IMR-90 (cell line): ENCODE measurements at places on chromosomes 1 and 21.

DNA sequence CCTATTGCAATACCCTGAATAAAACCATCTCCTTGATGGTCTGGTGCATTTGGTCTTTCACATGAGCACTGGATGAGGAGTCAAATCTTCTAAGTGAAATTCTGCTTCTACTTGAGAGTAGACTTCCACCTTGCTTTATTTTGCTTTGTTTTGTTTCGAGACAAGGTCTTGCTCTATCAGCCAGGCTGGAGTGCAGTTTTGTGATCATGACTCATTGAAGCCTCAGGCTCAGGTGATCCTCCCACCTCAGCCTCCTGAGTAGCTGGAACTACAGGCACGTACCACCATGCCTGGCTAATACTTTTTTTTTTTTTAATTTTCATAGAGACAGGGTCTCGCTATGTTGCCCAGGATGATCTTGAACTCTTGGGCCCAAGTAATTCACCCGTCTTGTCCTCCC is 65.8 kb upstream of the F3 start:
- no peak for DNase-seq
- H3K4me3 ChIP-seq: no peak overlapping the region
- no peaks in the 10 kb centered on the region for H3K27me3 ChIP-seq
- H3K4me1 ChIP-seq: peaks cover 23% of the 10 kb centered on the region
- H3K36me3 ChIP-seq: no peaks in the 10 kb centered on the region

GRCh38 chr1:75129983-75130789 is 4.0 kb upstream of the LHX8 start:
- H3K4me3 ChIP-seq: no peak overlapping the region
- H3K4me1 ChIP-seq: no peaks in the 10 kb centered on the region
- H3K27ac ChIP-seq: no peak overlapping the region
- no peaks in the 10 kb centered on the region for H3K36me3 ChIP-seq

GRCh38 chr1:202007805-202008489 is 2.4 kb upstream of the ELF3 start:
- 0 out of 2 replicates have a peak, but pooled peaks cover 2% of the 10 kb centered on the region for H3K27me3 ChIP-seq
- H3K27ac ChIP-seq: no peak overlapping the region
- H3K36me3 ChIP-seq: peaks cover 26% of the 10 kb centered on the region
- no peak for DNase-seq
- H3K4me1 ChIP-seq: peaks cover 2% of the 10 kb centered on the region; the same call in 1 of the 2 replicates

GRCh38 chr21:44089001-44089911 is 17.9 kb upstream of the PWP2 start:
- no peaks in the 10 kb centered on the region for H3K27me3 ChIP-seq
- H3K4me1 ChIP-seq: no peaks in the 10 kb centered on the region
- DNase-seq: no peak
- H3K27ac ChIP-seq: no peak overlapping the region
- H3K36me3 ChIP-seq: peaks cover 64% of the 10 kb centered on the region

- DNase-seq: no peak
- H3K27ac ChIP-seq: no peak overlapping the region
- H3K27me3 ChIP-seq: no peaks in the 10 kb centered on the region
- H3K4me1 ChIP-seq: no peaks in the 10 kb centered on the region
These were observed 18.4 kb upstream of the SPATC1L start for GRCh38 chr21:46202592-46203202.

DNA sequence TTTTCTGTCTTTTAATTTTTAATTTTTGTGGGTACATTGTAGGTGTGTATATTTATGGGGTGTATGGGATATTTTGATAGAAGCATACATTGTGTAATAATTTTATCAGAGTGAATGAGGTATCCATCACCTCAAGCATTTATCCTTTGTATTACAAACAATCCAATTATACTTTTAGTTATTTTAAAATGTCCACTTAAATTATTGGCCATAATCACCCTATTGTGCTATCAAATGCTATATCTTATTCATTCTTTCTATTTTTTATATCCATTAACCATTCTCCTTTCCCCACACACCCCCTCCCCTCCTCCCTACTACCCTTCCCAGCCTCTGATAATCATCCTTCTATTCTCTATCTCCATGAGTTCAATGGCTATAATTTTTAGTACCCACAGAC is 70.2 kb upstream of the TSHB start:
- H3K27ac ChIP-seq: no peak overlapping the region
- H3K36me3 ChIP-seq: no peaks in the 10 kb centered on the region
- H3K4me3 ChIP-seq: no peak overlapping the region
- H3K4me1 ChIP-seq: no peaks in the 10 kb centered on the region
- H3K27me3 ChIP-seq: no peaks in the 10 kb centered on the region

DNA sequence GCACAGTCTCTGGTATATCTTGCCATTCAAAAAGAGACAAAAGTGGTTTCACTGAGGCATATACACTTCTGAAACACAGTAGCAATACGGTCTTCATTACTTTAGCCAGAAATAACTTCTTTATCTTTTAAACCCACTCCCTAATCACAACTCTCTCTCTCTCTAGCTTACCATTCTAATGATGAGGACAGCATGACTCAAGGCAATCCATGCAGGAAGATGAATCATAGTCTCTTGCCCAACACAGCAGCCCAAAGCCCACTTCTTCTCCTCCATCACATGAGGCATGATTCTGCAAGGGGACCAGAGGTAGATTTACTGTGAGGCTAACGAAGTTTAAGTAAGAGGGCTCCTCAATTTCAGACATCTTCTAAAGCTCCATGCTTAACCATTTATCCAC is 285.0 kb upstream of the NR5A2 start:
- no peak overlapping the region for H3K4me3 ChIP-seq
- H3K27ac ChIP-seq: no peak overlapping the region
- no peaks in the 10 kb centered on the region; the same call in 1 of the 2 replicates for H3K4me1 ChIP-seq
- DNase-seq: peak; percentile 98
- H3K36me3 ChIP-seq: no peaks in the 10 kb centered on the region
- H3K27me3 ChIP-seq: 0 out of 2 replicates have a peak, but pooled peaks cover under 1% of the 10 kb centered on the region

DNA sequence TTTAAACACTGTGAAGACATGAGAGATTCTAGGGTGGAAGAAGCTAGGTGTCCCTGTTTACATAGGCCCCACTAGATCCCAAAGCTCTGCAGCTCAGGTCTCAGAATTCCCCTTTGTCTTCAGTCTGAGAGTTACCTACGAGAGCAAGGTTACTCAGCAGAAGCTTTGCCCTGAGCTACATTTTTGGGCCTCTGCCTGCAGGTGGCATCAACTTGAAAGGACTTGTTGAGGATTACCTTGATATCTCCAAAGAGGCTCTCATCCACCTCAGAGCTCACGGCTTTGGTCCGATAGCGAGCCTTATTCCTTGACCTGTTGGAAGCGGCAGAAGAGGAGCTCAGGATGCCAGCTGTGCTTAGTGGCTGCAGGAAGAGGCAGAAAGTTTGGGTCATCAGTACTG is 7.0 kb downstream of the CFAP45 start:
- no peak for DNase-seq
- H3K4me3 ChIP-seq: no peak overlapping the region
- peaks cover 16% of the 10 kb centered on the region for H3K4me1 ChIP-seq

- no peak overlapping the region for H3K27ac ChIP-seq
- no peaks in the 10 kb centered on the region for H3K36me3 ChIP-seq
- 0 out of 2 replicates have a peak, but pooled peaks cover 2% of the 10 kb centered on the region for H3K4me1 ChIP-seq
- DNase-seq: no peak
These were observed 2.4 kb downstream of the PFKFB2 start for GRCh38 chr1:207055386-207056001.

- H3K4me1 ChIP-seq: no peaks in the 10 kb centered on the region
- H3K4me3 ChIP-seq: no peak overlapping the region
- no peaks in the 10 kb centered on the region for H3K36me3 ChIP-seq
- no peak for DNase-seq
- H3K27me3 ChIP-seq: no peaks in the 10 kb centered on the region
- H3K27ac ChIP-seq: no peak overlapping the region
These were observed 878.6 kb upstream of the ADGRL4 start for GRCh38 chr1:79885101-79885500.

DNA sequence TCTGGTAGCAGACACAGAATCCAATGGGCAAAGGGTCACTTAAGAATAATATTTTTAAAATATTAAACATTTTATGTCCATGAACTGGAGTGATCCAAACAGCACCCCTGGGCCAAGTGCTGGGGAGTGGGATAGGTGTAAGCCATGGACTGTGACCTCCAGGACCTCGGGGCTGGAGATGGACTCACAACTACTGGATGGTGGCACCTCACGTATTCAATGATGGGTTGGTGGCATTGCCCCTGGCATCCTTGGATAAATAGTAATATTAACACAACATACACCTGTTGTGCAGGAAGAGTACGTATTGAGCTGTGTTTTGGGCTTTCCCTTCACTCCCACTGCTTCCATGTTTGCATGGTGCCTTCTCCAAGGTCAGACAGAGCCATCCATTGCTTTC is 39.3 kb upstream of the TENT5C start:
- H3K4me3 ChIP-seq: no peak overlapping the region
- no peaks in the 10 kb centered on the region; the same call in 1 of the 2 replicates for H3K4me1 ChIP-seq
- no peak for DNase-seq
- H3K27ac ChIP-seq: no peak overlapping the region
- H3K27me3 ChIP-seq: peaks cover 24% of the 10 kb centered on the region

- H3K27ac ChIP-seq: no peak overlapping the region
- no peaks in the 10 kb centered on the region for H3K4me1 ChIP-seq
- H3K4me3 ChIP-seq: no peak overlapping the region
- H3K27me3 ChIP-seq: peaks cover 15% of the 10 kb centered on the region
- H3K36me3 ChIP-seq: no peaks in the 10 kb centered on the region
These were observed 61.0 kb upstream of the FAM20B start for GRCh38 chr1:178964469-178965330.

GRCh38 chr1:198880818-198881597 is 242.2 kb downstream of the PTPRC start:
- DNase-seq: peak; percentile 97
- peaks cover 6% of the 10 kb centered on the region for H3K4me1 ChIP-seq
- no peak overlapping the region for H3K4me3 ChIP-seq
- no peaks in the 10 kb centered on the region for H3K27me3 ChIP-seq
